ENCODE measurements at places on chromosomes 5 and 9. TPM values are rescaled to one million over a fixed set of nuclear protein-coding genes. Genes with fewer than 3 reads are reported as not detected.
A peak's percentile ranks its signal among the peaks of the same experiment; 100 is the strongest.

NR2F1 gene
- not detected for polyA plus RNA-seq

CFAP77 gene
- not detected for polyA plus RNA-seq

RPL35 gene
- polyA plus RNA-seq, result 660 TPM

PCDHAC1 gene
- not detected for polyA plus RNA-seq

C9orf152 gene
- not detected for polyA plus RNA-seq

SLC34A1 gene
- polyA plus RNA-seq, result not detected

PHF24 gene
- not detected for polyA plus RNA-seq

GRCh38 chr9:13083366-13083765, 196.1 kb downstream of the MPDZ start:
- no peak overlapping the region for H3K4me3 ChIP-seq
- no peaks in the 10 kb centered on the region for H3K36me3 ChIP-seq
- H3K27ac ChIP-seq, result no peak overlapping the region
- DNase-seq, result no peak
- H3K27me3 ChIP-seq, result no peaks in the 10 kb centered on the region
- no peaks in the 10 kb centered on the region for H3K4me1 ChIP-seq

DNA sequence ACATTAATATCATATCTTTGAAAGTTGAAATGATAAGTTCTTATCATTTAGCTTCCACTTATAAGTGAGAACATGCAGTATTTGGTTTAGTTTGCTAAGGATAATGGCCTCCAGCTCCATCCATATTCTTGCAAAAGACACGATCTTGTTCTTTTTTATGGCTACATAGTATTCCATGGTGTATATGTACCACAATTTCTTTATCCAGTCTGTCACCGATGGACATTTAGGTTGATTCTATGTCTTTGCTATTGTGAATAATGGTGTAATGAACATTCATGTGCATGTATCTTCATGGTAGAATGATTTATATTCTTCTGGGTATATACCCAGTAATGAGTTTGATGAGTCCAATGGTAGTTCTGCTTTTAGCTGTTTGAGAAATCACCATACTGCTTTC, 135.0 kb upstream of the PRR16 start:
- no peaks in the 10 kb centered on the region for H3K27me3 ChIP-seq
- no peaks in the 10 kb centered on the region for H3K36me3 ChIP-seq
- H3K4me1 ChIP-seq, result no peaks in the 10 kb centered on the region
- no peak overlapping the region for H3K27ac ChIP-seq

DNA sequence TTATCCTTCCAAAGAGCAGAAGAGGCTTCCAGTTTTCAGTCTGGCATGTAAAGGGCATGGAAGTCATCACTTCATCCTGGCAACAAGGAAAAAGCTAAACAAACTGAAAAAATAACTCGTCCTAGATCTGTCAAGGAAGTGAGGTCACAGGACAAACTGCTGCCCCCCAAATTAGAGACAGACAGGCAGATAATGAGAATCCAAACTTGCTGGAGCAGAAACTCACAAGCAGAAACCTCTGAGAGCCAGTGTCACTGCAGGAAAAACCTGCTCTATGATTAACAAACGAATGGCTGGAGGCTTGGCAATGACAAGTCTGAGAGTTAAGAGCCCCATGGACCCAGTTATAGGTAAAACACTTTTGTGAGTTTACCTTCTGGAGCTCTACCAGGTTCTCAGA, 18.9 kb upstream of the MLANA start:
- no peaks in the 10 kb centered on the region for H3K4me1 ChIP-seq
- no peaks in the 10 kb centered on the region for H3K36me3 ChIP-seq
- no peaks in the 10 kb centered on the region for H3K27me3 ChIP-seq
- no peak for DNase-seq
- no peak overlapping the region for H3K27ac ChIP-seq

DNA sequence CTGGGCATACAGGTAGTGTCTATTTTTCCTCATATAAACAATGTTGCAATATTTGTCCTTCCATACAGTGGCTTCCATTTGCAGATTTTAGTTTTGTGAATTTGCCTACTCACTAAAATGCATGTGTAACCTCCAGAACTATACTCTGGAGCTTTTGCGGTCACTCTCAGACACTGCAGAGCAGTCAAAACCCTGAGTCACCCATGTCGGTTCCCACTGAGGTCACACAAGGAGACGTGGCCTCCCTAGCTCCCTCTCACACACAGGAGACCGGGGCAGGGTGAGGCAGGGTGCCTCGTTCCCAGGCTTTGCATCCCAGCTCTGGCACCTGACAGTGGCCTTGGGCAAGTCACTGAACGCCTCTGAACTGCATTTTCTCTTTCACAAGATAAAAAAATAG, 55.5 kb upstream of the ZNF354A start:
- peaks cover 18% of the 10 kb centered on the region for H3K4me1 ChIP-seq
- no peak overlapping the region for H3K27ac ChIP-seq
- H3K27me3 ChIP-seq, result no peaks in the 10 kb centered on the region
- peak; percentile 19 for DNase-seq
- H3K36me3 ChIP-seq, result no peaks in the 10 kb centered on the region
- no peak overlapping the region for H3K4me3 ChIP-seq

GRCh38 chr5:151737431-151737830, 21.0 kb downstream of the ATOX1 start:
- peaks cover 5% of the 10 kb centered on the region for H3K4me1 ChIP-seq
- no peak for DNase-seq
- peaks cover 19% of the 10 kb centered on the region for H3K36me3 ChIP-seq

DNA sequence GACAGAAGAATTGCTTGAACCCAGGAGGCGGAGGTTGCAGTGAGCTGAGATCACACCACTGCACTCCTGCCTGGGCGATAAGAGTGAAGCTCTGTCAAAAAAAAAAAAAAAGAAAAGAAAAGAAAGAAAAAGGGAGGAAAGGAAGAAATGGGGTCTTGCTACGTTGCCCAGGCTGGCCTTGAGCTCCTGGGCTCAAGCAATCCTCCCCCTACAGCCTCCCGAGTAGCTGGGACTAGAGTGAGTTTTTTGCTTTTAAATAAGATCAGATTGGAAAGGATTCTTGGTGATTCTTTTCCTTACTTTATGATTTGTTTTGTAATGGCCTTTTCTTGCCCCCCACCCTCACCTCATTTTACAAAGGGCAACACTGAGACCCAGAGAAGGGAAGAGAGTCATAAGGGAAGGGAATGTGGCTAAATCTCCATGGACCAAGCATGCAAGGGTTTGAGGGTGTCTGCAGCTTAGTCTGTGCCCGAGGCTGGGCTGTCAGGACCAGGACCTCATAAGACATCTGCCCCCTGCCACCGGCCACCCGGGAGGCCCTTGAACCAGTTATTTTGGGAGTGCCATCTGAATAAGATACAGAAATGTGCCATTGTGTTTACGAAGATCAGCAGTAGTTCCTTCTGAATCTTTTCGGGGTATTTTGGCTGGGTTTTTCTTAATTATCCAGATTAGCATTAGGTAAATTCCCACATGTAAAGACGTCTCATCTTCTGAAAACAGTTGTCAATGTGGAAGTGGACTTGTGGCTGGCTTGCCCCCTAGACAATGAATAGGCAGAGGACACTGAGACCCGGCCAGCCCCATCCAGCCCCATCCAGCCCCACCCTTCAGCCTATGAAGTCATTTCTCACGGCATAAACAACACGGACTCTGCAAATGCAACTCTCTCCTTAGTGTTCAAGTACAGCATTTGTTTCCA, 44.5 kb upstream of the GRHPR start:
- no peak overlapping the region for H3K27ac ChIP-seq
- no peaks in the 10 kb centered on the region for H3K27me3 ChIP-seq
- no peak for DNase-seq
- H3K4me1 ChIP-seq, result no peaks in the 10 kb centered on the region
- H3K36me3 ChIP-seq, result no peaks in the 10 kb centered on the region
- H3K4me3 ChIP-seq, result no peak overlapping the region

DNA sequence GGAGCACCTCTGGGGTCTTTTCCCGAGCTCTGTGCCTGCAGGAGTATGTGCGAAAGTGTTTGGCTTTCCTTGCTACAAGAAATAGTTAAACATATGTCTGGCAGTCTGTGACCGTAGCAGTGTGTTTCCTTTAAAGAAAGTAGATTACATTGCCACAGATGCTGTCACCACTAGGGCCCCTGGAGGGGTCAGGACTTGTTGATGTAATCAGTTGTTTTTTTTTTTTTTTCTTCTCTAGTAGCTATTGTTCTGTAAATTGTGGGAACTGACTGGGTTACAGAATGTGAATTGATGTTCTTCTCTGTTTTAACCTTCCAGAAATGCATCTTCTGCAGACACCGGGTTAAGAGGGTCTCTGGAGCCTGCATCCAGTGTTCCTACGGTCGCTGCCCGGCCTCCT, 345.6 kb downstream of the KDM4C start:
- no peak overlapping the region for H3K4me3 ChIP-seq
- peaks cover 11% of the 10 kb centered on the region for H3K36me3 ChIP-seq
- no peak overlapping the region for H3K27ac ChIP-seq
- DNase-seq, result no peak
- H3K27me3 ChIP-seq, result no peaks in the 10 kb centered on the region

- no peak overlapping the region for H3K4me3 ChIP-seq
- no peaks in the 10 kb centered on the region for H3K4me1 ChIP-seq
- no peaks in the 10 kb centered on the region for H3K27me3 ChIP-seq
- no peaks in the 10 kb centered on the region for H3K36me3 ChIP-seq
- DNase-seq, result no peak
Measured at GRCh38 chr5:127410959-127411358, 106.5 kb upstream of the PRRC1 start.

DNA sequence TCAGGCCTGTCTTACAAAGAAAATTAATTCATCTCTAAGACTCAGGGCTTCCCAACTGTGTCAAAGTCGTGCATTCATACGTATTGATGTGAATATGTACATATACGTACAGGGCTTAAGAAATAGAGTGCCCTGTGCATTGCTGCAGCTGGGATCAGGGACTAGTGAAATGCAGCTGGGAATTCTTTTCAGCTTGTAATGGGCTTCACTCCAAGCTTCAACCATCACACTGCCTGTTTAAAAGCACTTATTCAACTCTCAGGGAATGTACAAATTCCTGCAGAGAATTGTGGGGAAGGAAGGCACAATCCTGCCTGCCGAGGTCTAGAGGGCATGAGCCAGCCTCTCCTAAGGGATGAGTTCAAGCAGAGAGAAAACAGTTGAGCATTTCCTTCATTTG, 59.6 kb upstream of the MAN2A1 start:
- no peak overlapping the region for H3K4me3 ChIP-seq
- H3K27me3 ChIP-seq, result no peaks in the 10 kb centered on the region
- no peaks in the 10 kb centered on the region for H3K4me1 ChIP-seq
- H3K27ac ChIP-seq, result no peak overlapping the region
- no peak for DNase-seq
- H3K36me3 ChIP-seq, result no peaks in the 10 kb centered on the region

DNA sequence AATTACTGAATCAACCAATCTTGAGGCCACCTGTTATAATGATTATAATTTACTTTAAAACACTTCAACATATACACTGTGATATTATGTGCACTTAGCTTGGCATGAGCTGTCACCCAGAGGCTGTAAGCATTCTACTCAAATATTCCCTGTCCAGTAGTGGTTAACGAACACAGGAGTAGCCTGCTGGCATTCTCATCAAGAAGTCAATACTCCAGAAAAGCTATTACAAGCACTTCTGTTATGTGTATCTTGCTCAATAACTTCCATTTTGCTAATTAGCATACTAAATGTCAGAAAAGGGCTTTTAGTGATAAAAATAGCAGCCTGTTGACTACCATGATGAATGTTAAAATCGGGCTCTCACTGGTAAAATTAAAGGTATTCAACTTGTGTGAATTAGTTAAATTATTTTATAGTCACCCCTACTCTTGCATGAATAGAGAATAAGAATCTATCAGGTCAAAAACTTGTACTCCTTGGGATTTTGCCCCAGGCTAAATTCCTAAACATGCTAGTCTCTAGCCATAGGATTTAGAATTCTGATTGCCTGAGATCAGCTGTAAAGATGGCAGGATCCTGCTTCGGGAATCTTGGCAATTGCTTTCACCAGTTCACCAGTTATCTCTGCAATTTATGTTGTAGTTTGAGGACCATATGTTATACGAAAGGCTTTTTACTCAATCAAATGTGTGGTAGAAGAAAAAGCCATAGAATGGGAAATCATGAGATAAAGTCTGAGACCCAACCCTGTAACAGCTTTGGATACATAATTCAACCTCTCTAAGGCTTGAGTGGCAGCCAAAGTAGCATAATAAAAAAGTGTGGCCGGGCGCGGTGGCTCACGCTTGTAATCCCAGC, 43.4 kb upstream of the PAM start:
- H3K4me3 ChIP-seq, result no peak overlapping the region
- no peak overlapping the region for H3K27ac ChIP-seq
- no peaks in the 10 kb centered on the region for H3K27me3 ChIP-seq
- no peaks in the 10 kb centered on the region for H3K4me1 ChIP-seq

- H3K4me1 ChIP-seq, result no peaks in the 10 kb centered on the region
- H3K36me3 ChIP-seq, result no peaks in the 10 kb centered on the region
- H3K27me3 ChIP-seq, result no peaks in the 10 kb centered on the region
- DNase-seq, result no peak
- no peak overlapping the region for H3K4me3 ChIP-seq
Measured at GRCh38 chr9:86563936-86564335, 209.7 kb upstream of the TUT7 start.

DNA sequence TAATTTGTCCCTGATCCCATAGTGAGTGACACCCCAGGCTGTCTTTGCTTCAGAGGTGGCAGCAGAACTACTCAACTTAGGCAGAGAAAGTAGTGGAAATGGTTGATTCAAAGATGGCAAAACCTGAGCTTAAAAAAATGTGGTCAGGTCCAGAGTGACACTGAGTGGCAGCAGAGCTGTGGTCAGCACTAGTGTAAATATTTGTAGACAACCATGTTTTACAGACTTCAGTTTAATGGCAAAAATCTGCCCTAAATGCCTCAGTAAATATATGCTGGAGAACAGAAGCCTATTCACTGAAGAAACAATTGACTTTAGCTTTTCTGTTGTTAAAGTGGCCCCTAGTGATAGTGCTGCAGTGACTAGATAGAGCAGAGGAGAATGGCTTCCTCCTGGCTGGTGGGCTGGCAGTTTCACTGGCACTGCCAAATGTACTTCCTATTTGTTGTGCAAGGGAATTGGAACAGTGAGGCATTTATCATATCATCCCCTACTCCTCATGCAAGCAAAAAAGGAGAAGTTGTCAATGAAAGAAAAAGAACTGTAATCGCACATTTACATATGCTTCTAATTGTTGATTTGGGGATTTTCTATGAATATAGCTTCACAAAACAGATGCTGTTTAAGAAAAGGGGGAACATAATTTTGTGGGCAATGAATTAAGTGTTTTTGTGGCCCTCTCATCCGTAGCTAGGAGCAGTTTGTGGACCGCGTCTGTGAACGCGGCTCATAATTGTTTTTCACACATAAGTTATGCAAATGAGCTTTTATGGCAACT, 12.0 kb downstream of the PBX3 start:
- H3K4me3 ChIP-seq, result peak overlapping the region; percentile 42
- no peaks in the 10 kb centered on the region for H3K36me3 ChIP-seq
- H3K4me1 ChIP-seq, result peaks cover 35% of the 10 kb centered on the region

DNA sequence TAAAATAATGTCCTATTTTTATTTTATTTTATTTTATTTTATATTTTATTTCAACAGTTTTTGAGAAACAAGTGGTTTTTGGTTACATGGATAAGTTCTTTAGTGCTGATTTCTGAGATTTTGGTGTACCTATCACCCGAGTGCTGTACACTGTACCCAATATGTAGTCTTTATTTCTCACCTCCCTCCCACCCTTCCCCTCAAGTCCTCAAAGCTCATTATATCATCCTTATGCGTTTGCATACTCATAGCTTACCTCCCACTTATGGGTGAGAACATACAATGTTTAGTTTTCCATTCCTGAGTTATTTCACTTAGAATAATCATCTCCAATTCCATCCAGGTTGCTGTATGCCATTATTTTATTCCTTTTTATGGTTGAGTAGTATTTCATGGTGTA, 63.5 kb downstream of the ARRDC3 start:
- H3K4me1 ChIP-seq, result peaks cover 19% of the 10 kb centered on the region
- no peaks in the 10 kb centered on the region for H3K27me3 ChIP-seq
- no peak for DNase-seq
- H3K4me3 ChIP-seq, result no peak overlapping the region
- no peak overlapping the region for H3K27ac ChIP-seq
- H3K36me3 ChIP-seq, result no peaks in the 10 kb centered on the region

Data from CD14-positive monocyte (primary cell).